ENCODE measurements at places on chromosomes 6 and 20.

GRCh38 chr6:83055366-83055964, 10.2 kb downstream of the UBE3D start:
- DNase-seq: no peak

GRCh38 chr6:31476515-31477139, 21.3 kb upstream of the MICB start:
- no peak for DNase-seq

- no peak for DNase-seq
These were observed 34.3 kb downstream of the ISM1 start for GRCh38 chr20:13255356-13255755.

GRCh38 chr6:1256435-1257008, 55.4 kb upstream of the FOXQ1 start:
- no peak for DNase-seq

- DNase-seq: no peak
These were observed 1139.3 kb downstream of the HACE1 start for GRCh38 chr6:103720393-103720792.

- DNase-seq: no peak
These were observed 95.5 kb downstream of the THBS2 start for GRCh38 chr6:169158174-169158573.

DNA sequence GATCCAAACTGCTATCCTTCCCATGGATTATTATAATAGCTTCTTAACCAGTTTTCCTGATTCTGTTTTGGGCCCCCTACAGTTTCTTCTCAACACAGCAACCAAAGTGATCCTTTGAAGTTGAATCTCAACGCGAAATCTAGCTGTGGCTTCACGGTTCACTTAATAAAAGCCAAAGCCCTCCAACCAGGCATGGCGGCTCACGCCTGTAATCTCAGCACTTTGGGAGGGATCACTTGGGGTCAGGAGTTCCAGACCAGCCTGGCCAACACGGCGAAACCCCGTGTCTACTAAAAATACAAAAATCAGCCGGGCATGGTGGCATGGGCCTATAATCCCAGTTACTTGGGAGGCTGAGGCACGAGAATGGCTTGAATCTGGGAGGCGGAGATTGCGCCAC, 3.3 kb downstream of the RMND1 start:
- DNase-seq: no peak

DNA sequence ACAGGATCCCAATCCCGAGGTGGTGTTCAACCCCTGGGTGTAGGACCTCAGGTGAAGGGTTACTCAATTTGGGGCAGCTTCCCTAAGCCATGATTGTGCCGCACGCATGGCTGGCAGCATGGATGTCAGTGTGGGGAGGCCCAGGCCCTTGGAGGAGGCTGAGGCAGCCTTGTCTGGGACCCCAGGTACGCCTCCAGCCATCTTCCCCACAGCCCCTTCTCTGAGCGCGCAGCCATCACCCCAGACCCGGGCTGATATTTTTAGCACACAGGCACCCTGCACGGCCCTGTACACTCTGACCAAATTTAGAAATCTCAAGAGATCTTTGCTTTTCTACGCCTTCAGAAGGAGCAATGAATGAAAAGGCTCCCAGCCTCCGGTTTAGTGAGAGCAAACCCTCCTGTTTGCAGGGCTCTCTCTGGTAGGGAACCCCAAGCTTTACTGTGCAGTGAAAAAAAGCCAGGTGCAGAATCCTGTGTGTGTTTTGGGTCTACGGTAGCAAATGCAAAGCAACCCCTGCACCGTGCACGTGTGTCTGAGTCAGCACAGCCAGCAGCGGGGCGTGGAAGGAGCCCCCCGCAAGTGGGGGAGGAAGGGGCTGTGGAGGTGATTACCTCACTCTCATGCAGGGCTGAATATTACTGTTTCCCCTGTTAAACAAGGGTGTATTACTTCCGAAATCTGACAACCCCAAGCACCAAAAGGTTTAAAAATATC, 44.3 kb downstream of the CTCFL start:
- no peak for DNase-seq

- no peak for DNase-seq
These were observed 115.5 kb downstream of the TNFAIP3 start for GRCh38 chr6:137982418-137983189.

DNA sequence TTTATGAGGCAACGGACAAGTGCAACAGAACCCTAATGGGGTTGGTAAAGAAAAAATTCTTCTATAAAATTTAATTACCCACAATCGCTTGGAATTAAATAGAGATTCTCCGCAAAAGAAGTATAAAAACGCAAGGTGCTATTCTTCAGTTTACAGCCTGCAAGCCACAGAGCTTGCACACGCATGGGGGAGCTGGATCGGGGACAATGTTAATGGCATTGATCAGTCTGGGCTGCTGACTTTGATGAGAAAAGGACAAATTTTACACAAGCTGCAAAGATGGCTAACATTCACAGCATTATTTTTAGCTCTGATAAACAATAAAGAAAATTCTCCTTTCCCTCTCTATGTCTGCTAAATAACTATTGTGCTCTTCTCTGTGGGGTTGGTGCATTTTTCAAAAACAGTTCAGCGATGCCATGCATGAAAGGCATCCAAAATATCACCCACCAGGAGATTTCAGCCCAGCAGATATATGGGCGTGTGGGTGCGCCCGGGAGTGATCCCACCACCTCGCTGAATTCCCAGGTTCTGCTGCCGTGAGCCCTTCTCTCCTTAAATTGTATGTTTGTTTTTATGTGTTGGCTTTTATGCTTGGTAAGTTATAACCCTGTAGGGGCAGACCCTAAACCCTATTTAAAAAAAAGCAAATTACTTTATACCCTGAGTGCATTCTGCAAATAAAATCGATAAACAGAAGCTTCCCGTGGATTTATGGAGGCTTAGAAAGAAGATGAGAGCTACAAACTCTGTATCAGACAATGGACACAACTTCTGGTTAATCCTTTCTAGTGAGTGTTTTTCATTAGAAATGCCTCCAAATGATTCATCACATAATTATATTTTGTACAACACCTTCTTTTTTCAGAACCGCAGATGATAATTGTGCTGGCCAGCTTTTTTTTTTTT, 55.6 kb downstream of the NOX3 start:
- no peak for DNase-seq

DNA sequence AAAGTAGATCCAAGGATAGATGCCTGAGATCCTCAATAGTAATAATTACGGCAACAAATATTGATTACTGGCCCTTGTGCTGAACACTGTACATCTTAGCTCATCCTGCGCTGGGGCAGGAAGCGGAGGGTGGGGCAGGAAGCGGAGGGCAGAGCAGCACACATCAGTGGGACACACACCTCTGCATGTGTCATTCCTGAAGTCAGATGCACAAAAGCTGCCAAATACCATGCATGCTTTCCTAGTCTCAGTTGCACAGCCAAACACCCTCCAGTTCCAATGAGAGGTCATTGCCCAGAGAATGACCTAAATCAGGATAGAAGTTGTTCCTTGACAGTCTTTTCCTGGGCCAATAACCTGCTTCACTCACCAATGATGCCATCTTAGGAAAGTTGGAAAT, 74.4 kb upstream of the FOXC1 start:
- no peak for DNase-seq

DNA sequence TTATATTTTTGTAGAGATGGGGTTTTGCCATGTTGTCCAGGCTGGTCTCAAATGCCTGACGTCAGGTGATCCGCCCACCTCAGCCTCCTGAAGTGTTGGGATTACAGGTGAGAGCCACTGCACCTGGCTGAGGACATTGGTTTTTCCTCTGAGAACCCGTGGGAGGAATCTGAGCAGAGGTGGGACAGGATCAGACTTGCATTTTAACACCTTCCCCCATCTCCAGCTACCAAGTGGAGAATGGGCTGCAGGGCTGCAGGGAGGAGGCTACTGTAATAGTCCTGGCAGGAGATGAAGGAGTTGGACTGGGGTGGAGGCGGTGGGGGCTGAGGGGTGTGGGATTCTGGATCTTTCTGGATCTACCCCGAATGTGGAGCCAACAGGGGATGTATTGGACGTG, 24.5 kb downstream of the FAM110A start:
- DNase-seq: no peak

GRCh38 chr20:58746620-58747019, 54.0 kb downstream of the NPEPL1 start:
- no peak for DNase-seq

DNA sequence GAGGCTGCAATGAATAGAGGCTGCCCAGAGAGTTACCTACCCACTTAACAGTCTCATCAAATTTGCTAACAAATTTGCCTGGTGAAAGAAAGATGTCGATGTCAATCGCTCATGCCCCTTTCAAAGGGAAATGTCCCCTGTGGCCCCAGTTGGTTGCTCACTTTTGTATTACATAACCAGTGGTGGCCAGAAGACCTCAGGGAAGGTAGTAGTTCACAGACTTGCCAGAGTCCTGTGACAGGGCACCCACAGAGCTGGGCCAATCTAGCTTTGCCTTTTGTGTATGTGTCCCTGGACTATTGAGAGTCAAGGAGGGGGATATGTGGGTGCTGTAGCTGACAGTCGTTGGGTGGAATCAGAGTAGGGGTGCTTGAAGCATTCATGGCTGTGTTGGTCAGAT, 70.7 kb upstream of the CCN6 start:
- DNase-seq: no peak

GRCh38 chr6:170209354-170210025, 81.4 kb downstream of the DLL1 start:
- DNase-seq: no peak

- peak; percentile 54 for DNase-seq
These were observed 29.7 kb downstream of the RREB1 start for GRCh38 chr6:7137335-7138045.

- no peak for DNase-seq
These were observed 14.4 kb upstream of the RNF24 start for GRCh38 chr20:4029505-4030467.

All from activated T-helper 9 cell treated with anti-CD3 and anti-CD28 coated beads, Interleukin-2, amount 50 U/mL, for 16 hours (primary cell).